ENCODE measurements at places on chromosomes 7 and 10.

DNA sequence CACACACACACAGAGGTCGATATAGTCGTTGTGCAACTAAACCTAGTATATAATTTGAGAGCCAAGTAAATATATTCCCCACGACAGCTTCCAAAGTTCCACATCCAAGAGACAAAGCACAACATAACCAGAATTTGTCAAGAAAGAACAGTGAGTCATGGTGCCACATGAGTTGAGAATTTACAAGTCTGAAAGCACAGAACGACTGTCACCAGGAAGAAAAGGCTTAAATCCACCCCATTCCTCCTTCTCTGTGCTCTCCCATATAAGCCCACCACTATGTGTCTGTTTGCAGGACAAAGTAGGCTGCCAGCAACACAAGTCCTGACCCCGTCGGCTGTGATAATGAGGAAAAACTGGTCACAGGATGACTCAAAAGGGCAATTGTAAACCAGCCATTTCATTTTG is 32.8 kb downstream of the GSAP start:
- no peak for DNase-seq

GRCh38 chr7:108289852-108290251 is 159.7 kb upstream of the LAMB4 start:
- DNase-seq: no peak

- DNase-seq: no peak
Measured at GRCh38 chr10:58412502-58412961, 27.3 kb downstream of the TFAM start.

DNA sequence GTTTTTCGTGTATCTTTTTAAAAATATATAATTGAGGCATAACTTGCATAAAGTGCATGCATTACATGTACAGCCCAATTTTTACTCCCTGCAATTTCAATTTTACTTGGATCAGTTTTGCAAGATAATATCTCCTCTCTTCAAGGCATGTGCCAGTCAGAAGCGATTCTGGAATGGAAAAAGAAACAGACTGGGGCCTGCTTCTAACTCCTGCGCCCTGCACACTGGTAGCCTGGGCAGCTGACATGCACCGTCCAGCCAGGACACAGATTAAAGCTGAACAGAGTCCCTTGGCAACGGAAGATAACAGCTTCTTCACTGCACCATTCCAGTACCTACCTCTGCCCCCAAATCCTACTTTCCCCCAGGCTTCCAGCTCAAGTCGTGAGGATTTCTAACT is 182.1 kb downstream of the FAM107B start:
- DNase-seq: no peak

GRCh38 chr10:87625661-87626060 is 34.0 kb upstream of the PAPSS2 start:
- no peak for DNase-seq

GRCh38 chr7:37943905-37944736 is 23.7 kb downstream of the EPDR1 start:
- no peak for DNase-seq

- no peak for DNase-seq
Measured at GRCh38 chr7:102908676-102909075, 4.1 kb upstream of the LRRC17 start.

DNA sequence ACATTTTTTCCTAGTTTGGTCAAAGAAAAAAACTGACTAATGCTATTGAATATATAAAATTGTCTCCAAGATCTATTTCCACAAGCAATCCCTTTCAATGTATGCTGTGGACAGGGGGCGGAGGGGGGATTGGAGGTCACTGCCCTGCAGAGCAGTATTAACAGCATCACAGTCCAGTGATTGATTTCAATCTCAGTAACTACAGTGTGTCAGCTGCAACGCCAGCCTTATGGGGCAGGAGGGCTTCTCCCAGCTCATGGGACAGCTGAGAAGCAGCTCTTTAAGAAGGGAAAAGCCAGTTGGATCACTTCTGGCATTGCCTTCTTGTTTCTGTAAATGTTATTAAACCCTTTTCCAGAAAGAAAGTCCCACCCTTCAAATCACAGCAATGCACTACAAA is 65.0 kb downstream of the RAPGEF5 start:
- no peak for DNase-seq

- no peak for DNase-seq
Measured at GRCh38 chr10:89540420-89540949, 5.1 kb upstream of the SLC16A12 start.

GRCh38 chr7:1562116-1562515 is 6.1 kb upstream of the TMEM184A start:
- DNase-seq: no peak

DNA sequence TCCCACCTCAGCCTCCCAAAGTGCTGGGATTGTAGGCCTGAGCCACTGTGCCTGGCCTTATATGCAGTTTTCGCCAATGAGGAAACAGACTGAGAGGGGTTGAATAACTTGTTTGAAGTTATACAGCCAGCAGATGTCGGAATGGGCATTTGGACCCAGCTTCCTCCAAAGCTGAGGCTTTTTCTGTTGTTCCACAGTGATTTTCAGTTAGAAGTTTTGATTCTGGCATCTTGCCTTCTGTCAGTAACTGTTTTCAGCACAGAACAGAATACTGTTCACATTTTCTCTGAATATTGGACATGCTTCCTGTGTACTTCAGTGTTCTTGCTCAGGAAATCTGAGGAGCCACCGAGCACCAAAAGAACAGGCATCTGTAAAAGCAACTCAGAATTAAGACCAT is 287.2 kb downstream of the CAMK1D start:
- DNase-seq: no peak

GRCh38 chr10:27819781-27820531 is 74.3 kb upstream of the MKX start:
- no peak for DNase-seq

- DNase-seq: no peak
Measured at GRCh38 chr10:64014281-64014680, 493.1 kb downstream of the REEP3 start.

DNA sequence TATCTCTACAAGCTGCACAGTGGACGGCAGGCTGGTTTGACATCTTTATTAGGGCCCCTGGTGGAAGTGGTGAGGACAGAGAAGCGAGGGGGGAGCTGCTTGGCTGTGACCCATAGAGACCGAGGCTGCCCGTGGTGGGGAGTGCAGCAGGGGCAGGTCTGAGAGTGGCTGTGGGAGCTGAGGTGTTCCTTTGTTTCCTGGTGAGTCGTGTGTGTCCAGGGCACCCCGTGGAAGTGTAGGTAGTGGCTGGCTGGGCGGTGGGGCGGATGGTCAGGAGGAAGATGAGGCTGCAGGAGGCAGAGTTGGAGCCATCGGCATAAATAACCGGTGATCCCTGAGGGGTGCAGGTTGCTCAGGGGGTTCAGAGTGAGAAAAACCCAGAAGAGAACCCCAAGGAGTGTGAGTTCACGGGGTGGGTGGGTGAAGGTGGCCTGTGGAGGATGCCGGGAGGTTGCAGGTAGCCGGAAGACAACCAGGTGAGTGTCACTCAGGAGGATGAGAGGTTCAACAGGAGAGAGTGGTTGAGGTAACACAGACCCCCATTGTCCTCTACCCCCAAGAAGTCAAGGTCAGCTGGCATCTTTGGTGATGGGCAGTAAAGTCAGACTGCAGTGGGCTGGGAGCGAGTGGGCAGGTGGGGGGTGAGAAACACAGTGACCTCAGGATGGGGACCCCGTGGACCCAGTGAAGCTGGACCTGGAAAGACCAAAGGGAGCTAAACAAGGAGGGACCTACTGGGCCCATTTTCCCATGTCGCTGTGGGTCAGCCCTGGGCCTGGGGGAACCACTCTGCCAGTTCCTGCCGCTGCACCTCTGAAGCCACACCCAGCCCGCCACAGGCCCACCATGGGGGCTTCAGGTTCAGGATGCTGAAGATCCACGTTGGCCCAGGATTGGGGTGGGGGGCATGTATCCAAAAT is 7.8 kb downstream of the ATP6V0E2 start:
- DNase-seq: no peak

GRCh38 chr7:30065746-30066145 is 37.5 kb downstream of the PLEKHA8 start:
- no peak for DNase-seq

DNA sequence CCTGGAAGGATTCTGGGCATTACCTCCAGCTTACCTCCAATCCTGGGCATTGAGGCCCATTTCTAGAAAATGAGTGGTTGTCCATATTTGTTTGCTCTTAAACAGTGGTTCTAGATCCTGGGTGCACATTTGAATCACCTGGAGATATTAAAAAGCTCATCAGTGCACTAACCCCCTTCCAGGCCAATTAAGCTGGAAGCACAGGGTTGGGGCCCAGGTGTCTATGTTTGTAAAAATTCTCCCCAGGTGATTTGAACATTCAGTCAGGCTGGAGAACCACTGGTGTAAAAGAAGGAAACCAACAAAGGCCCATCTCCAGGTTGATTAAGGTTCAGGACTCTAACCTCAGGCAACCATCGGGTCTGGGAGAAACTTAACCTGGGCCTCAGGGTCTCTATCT is 102.6 kb upstream of the NANOS1 start:
- DNase-seq: no peak

- no peak for DNase-seq
Measured at GRCh38 chr10:35223016-35223415, 96.4 kb downstream of the CREM start.

DNA sequence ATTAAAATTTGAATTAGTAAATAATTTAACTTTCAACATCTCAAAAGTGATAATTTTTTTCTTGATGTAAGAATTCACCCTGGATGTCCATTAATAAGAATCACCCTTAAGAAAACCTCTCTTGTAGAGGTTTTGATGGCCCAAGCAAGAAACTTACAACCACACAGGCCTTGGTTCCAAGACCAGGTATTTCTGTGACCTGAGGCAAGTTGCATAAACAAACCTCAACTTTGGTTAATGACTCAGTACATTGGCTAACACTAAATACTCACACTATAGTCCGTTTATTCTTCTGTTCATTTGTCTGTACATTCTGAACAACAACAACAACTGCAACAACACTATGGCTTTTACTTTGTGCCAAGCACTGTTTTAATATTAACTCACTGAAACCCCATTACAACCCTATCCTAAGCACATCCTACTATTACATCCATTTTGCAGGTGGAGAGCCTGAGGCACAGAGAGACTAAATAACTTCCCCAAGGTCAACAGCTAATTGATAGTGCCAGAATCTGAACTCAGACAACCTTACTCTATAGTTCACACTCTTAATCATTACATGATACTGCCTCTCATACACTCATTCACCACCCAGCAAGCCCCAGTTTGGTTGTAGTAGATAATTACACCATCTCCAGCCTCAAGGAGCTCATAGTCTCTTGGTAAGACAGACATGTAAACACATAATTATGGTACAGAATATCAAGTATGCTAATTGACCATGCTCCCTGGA is 6.6 kb downstream of the ANK3 start:
- no peak for DNase-seq

GRCh38 chr7:90709501-90710465 is 113.7 kb downstream of the CDK14 start:
- no peak for DNase-seq

DNA sequence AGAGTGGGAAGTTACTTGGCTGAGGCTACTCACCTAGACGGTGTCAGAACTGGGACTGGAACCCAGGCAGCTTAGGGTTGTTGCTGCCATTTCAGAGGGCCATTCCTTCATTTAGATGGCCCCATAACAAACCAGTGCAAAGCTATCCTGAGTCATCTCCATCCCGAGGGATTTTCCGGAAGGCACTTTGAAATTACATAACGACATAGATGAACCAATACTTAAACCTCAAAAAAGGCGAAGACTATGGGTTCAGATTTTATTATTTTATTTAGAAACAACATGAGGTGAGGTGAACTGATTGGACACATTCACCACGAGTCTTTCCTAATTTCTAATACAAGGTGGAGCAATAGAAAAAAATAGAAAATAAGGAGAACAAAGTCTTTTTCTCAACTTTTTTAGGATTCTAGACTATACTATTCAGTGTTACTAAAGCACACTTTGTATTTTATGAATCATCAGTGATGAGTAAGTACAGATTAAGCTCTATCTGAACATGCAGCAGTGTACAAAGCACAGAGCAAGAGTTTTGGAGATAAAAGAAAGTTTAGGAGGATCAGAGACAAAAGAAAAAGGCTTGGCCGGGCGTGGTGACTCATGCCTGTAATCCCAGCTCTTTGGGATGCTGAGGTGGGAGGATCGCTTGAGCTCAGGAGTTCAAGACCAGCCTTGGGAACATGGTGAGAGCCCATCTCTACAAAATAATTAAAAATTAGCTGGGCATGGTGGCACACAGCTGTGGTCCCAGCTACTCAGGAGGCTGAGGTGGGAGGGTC is 79.5 kb upstream of the SVIL start:
- no peak for DNase-seq

DNA sequence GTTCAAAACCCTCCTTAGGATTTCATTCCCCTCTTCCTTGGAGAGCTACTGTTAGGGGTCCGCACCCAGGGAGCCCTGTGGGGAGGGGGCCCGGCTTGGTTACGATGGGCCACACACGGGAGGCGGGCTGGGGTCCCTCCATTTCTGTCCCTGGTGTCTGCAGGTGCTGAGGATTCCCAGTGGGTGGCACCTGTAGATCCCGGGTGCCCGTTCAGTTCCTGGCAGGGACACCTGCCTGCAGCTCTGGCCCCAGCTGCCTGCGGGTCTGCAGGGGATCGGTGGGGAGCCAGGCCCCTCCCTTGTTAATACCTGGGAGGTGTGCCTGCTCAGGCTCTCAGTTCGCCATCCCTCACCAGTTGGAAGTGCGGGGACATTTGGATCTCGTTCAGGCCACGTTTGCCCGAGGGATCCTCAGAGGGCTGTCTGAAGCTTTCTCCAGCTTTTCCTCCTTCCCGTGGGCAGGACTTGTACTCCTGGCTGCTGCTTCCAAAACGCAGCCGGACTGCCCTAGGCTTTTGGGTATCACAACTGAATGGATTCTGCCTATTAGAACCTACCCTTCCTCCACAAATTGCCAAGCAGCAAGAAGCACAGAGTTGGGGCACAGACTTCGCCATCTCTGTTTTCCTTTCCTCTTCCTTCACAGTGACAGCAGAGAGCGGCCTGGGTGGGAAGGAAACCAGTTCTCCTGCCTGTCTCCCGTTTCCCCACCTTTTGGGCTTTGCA is 22.3 kb upstream of the IL15RA start:
- DNase-seq: no peak

DNA sequence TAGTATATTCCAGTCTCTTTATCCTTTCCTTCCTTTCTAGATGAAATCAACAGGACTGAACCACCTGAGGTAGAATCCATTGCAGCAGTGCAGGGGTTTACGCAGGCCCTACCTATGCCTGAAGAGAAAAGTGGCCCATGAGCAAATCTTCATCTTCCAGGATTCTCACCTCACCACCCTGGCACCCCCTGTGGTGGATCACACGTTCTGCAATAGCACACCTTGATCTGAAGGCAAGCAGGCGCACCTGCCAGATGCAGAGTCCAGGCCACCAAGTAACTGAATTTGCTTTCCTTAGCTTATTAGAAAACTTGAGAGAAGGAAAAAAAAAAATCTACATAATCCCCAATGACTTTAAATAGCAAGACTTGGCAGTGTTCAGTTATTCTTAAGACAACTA is 121.4 kb downstream of the PIP4K2A start:
- DNase-seq: no peak

DNA sequence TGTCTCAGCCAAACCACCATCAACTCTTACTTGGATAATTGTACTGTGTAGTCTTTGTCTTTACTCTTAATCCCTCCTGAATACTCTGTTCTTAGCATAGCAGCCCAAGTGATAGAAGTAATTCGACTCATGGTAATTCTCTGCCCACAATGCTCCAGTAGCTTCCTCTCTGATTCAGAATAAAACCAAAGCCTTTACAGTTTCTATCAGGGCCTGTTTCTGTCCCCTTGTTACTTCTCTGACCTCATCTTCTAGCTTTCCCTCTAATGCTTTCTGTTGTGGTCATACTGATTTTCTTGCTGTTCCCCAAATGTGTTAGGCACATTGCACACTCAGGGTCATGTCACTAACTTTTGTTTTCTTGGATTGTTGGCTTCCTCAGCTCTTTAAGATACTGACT is 8.0 kb downstream of the ZNF518A start:
- DNase-seq: no peak

- no peak for DNase-seq
Measured at GRCh38 chr7:16891874-16892643, 10.3 kb upstream of the AGR3 start.

All from iPS DF 6.9 (cell line).